BE2C (cell line): ENCODE measurements at places on chromosomes 3 and 15.
A peak's percentile ranks its signal among the peaks of the same experiment; 100 is the strongest.

DNA sequence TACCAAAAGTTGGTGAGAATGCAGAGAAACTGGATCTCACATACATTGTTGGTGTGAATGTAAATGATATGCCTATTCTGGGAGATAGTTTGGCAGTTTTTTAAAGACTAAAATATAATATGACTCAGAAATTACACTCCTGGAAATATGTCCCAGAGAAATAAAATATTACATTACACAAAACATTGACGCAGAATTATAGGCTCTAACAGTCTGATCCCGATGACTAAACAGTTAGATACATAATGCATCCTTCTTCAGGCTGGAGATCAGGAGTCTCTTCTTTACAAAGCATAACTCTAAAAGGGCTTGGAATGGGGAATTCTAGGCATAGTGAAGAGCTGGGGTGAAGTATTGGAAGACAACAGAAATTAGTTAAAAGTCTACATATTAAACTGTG lies 586.2 kb upstream of the NECTIN3 start:
- no peak for DNase-seq

- no peak for DNase-seq
These were observed 772.9 kb downstream of the DIPK2A start for GRCh38 chr3:144744473-144744872.

DNA sequence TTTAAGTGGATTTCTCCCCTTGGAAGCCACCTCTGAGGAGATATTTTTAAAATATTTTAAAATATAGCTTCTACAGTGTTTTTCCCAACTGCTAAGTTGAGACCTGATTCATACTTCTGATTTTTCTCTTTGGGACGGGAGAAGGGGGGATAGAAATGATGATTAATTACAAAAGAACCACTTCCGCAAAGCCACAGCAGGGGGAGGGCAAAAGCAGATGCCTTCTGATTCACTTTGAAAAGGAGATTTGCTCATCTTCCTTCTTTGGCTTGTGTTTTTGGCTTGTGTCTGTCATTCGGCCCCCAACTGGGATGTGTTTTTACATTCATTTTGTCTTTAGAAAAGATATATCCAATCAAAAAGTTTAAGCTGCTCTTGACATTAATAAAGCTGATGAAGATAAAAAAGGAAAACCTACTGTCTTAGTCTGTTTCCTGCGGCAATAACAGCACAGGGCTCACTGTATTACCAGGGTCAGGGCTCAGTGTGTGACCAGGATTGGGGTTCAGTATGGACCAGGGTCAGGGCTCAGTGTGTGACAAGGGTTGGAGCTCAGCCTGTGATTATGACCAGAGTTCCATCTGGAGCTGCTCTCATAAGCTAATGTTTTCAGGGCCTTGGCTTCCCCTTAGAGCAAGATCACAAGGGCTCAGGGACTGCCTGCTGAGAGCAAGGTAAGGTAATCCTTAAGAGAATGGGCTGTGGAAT lies 223.2 kb downstream of the MTHFS start:
- no peak for DNase-seq

- no peak for DNase-seq
These were observed 238.7 kb upstream of the P2RY1 start for GRCh38 chr3:152595975-152596821.

- no peak for DNase-seq
These were observed 138.8 kb downstream of the MYLK start for GRCh38 chr3:123745184-123745855.

- DNase-seq = peak; percentile 48
These were observed 5.2 kb downstream of the CDV3 start for GRCh38 chr3:133578548-133579191.

DNA sequence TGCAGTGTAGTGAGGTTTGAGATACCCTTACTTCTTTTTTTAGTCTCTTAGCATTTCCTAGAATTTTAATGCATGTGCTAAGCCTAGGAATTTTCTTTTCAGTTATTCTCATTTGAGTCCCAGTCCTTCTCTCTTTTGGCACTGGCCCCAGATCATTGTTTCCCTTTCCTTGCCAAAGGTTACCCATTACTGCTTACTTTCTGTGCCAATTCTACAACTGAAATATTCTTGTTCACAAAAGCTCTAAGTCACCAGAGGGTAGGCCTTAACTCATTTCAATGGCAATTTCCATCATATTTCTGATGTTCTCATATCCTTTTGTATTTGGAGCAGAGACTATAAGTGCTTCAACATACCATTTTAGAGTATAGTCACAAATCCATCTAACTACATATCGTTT lies 199.6 kb upstream of the CBLB start:
- no peak for DNase-seq

DNA sequence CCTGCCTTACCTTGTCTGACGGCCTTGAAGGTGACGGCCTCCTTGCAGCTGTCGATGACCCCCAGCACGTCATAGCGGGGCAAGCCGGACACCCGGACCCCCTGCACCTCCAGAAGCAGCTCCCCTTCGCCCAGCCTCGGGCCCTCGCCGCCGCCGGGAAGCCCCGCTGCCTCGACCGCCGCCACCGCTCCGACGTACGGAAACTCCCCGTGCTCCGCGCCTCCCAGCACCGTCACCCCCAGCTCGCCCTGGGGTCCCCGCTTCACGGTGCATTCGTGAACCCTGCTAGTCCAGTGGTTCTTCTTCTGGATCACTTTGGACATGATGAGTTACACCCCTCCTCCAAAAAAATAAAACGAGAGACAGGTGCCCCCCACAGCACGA lies 740 bp downstream of the MAGI1 start:
- peak; percentile 18 for DNase-seq

GRCh38 chr15:68646696-68647095 lies 67.9 kb downstream of the CORO2B start:
- DNase-seq = no peak

DNA sequence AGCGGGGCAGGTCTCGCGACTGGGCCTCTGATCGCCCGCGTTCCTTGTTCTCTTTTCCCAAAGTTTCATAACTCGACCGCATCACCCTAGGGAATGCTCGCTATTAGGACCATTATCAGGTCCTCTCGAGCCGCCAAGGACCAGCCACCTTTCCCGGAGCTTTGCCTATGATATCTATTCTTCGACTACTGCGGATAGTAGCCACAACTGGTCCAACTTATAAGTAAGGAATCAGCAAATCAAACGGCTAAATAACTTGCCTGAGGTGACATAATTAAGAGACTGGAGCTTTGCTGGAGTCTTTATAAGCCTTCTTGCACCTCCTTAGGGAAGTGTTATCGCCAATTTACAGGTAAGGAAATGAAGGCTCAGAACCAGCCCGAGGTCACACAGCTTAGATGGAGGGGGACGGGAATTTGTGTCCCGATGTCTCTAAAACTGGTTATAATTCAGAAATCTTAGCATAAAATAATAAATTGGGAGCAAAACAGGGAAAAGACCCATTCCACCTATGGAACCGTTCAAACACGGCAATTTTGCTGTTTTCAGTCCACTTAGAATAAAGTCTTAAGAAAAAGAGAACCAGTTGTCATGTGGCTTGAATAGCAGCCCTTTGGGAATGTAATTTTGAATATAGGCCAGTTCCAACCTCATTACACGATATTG lies 479 bp upstream of the PLD1 start:
- DNase-seq = no peak
